Fibroblast of skin of back (primary cell): ENCODE measurements at places on chromosomes 6 and 20.

DNA sequence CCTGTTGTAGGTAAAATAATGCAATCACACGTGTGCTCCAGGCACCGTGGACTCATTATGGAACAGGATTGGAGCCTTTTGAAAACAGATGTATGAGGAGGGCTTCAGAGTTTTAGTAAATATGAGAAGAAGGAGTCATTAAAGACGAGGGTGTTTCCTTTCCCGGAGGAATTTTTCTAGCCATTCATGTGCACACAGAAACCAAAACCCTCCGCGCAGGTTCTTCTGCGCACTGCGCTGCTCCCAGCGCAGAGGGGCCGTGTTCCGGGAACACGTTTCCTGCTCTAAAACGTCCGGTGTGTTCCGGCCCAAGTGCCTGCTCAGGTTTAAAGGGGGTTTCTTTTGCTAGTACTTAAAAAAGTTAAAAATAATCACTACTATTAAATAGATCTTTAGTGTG lies 11.6 kb downstream of the GPR31 start:
- DNase-seq, result no peak

- DNase-seq, result no peak
Measured at GRCh38 chr6:33975661-33976436, 170.0 kb downstream of the GRM4 start.

GRCh38 chr6:111992851-111993250 lies 61.1 kb upstream of the CCN6 start:
- DNase-seq, result peak; percentile 65

GRCh38 chr20:9531581-9531980 lies 17.2 kb downstream of the LAMP5 start:
- peak; percentile 43 for DNase-seq

GRCh38 chr20:63015662-63016361 lies 9.0 kb upstream of the BHLHE23 start:
- no peak for DNase-seq

DNA sequence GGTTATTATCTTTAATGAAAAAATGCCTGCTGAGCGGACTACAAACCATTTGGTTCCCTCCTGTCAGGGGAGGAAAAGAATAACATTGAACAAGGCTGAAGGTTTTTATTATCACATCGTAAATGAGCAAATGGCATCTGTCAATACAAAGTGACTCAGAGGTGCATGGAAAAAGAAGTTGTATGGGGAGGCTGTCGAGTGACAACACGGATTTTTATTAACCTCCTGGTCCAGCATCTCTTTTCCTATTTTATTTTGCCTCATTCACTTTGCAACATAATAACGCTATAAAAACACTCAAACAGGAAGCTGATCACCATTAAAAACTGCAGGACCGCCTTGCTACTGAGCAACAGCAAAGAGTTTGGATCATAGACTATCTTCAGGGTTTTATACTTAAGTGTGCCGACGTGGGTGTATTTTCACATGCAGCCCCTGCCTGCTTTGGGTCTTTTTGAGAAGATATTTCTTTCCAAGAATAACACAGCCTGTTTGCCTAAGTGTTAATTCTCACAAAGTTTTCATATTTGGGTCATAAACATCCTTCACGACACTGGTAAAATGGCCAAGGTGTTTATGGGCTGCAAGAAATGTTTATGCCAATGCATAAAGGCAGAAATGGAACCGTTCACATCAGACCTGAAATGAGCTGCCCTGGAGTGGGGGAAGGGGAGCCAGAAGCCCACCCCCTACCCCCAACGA lies 132.1 kb upstream of the SALL4 start:
- no peak for DNase-seq

DNA sequence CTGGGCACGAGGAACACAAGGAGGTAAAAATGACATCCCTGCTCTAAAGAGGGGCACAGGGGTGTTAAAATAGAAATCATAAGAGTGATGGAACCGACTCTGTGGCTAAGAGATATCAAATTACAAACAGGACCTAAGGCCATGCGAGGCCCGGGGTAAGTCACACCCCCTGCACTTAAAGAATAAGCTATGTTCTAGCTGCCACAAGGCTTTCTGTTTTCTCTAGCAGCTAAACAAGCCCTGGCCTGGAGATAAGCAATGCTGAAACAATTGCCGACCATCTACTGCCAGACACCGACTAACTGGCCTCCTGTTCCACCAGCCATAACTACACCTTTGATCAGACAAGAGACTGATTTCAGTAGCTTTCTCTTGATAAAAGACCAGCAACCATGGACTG lies 32.4 kb downstream of the MDGA1 start:
- no peak for DNase-seq

GRCh38 chr6:89895276-89895874 lies 1.1 kb downstream of the GJA10 start:
- peak; percentile 68 for DNase-seq

DNA sequence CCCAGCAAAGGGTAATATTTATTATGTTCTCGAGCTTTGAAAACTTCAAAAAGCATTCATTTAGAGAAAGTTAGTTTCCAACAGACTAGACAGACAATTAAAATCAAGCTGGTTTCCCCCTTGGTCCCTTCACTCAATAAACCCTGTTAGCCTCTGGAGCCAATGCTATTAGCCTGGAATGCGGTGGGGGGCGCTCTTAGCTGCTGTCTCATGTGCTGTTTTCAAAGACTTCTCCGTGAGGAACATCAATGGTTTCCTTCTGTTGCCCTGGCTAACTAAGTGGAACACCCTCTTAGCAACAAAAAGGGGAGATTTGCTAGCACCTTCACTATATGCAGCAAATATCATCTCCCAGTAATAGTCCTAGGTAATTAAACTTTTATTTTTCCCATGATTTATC lies 86.4 kb downstream of the LY86 start:
- DNase-seq, result no peak

GRCh38 chr6:54037277-54037779 lies 73.9 kb upstream of the MLIP start:
- DNase-seq, result no peak

- DNase-seq, result no peak
Measured at GRCh38 chr6:42047213-42047590, 3.1 kb upstream of the TAF8 start.

GRCh38 chr20:25459916-25460535 lies 52.6 kb downstream of the GINS1 start:
- DNase-seq, result no peak

DNA sequence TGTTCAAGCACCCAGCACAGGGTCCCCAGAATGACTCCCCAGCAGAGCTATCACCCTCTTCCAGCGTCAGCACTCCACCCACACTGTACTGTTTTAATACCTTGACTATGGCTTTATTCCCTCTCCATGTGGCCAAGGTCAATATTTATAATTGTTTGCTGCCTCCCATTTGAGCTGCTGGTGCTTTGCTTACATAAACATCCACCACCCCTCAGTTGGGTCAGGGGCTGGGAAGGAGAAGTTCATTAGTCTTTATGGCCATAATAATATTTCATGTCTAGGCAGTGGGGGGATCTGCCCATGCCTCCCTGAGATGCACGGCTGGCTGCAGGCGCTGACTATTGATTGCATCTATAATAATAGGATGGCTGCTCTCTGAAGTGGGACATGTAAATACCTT lies 41.8 kb upstream of the SAYSD1 start:
- DNase-seq, result no peak

GRCh38 chr20:18774207-18774606 lies 39.4 kb upstream of the SCP2D1 start:
- DNase-seq, result no peak

DNA sequence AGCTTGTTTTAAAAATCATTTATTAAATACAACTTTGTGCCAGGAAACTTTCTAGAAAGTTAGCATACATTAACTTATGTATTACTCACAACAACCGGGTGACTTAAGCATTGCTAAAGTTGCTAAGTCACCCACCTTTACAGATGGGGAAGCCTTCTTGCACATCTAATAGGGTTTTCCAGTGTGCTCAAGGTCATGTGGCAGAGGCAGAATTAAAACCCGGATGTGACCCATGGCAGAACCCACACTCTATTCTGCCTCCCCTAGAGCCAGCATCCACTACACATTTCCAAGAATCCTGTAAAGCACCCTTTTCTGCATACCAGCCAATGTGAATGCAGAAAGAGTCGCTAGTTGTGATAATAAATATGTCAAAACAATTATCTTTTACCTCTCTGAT lies 13.4 kb downstream of the LINC00237 start:
- no peak for DNase-seq

GRCh38 chr20:58692579-58693225 lies at the start of gene NPEPL1:
Gene NPEPL1, plus strand, starts transcription at chr20:58692800. Its CDS starts 101 bp downstream, at chr20:58692901.
- peak; percentile 81 for DNase-seq

- DNase-seq, result no peak
Measured at GRCh38 chr6:23522792-23523547, 603.0 kb upstream of the NRSN1 start.

DNA sequence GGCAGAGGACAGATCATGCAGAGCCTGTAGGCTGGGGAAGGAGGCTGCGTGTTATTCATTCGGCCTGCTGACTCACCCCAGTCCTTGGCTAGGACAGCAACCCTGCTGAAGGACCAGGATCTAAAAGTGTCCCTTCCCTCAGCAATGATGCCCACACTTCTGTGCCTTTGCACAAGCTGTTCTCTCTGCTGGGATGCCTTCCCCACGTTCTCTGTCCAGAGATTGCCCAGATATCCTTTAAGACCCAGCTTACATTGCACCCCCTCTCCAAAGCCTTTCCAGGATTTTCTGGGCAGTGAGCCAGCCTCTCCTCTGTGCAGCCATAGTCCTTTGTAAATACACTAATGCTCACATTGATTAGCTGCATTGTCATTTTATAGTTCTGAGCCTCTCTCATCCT lies 99.3 kb upstream of the CHD6 start:
- peak; percentile 23 for DNase-seq

GRCh38 chr20:1880529-1881239 lies 14.5 kb upstream of the SIRPA start:
- no peak for DNase-seq

- no peak for DNase-seq
Measured at GRCh38 chr6:168397012-168397411, 44.0 kb upstream of the SMOC2 start.

DNA sequence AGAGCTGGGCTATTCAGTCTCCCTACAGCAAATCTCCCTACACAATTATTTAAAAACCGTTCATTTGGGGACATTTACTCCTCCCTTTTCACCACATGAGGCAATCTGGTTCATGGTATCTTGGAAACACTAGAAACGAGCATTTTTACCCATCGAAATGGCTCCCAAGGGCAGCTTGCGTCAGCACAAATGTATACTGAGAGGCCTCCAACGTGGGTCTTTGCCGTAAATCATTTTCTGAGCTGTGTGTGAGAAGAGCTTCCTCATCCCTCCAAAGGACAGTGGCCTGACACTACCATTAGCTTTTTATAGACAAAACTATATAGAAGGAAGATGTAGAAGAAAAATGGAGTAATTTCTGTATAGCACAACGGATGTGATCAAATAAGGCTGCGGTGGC lies 30.0 kb upstream of the PXDC1 start:
- no peak for DNase-seq

DNA sequence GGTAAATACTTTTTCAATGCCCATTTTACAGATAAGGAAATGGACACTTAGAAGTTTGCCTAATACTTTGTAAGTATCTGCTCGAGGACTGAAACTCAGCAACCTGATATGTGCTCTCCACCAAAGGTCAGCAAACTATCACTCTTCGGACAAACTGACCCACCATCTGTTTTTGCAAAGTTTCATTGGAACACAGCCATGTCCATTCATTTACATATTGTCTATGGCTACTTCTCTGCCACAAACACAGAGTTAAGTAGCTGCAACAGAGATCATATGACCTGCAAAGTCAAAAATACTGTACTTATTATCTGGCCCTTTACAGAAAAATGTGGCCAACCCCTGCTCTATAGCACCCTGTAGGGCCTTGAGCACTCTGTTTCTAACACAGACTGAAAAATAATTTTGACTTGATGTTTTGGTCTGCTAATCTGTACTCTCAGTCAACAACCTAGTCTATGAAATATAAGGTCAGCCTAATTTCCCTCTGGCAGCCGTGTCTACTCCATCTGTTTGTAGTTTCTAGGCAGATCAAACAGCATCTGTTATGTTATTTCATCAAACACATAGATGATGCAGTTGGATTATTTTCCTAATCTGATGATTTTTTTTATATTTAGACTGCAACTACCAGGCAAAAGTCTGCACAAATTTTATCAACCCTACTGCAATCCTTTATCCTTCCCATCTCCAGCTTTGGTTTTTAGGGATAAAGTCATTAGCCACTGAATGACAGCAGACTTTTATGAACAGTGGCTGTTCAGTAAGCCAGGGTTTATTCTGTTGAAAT lies 41.4 kb upstream of the BEND6 start:
- DNase-seq, result no peak

DNA sequence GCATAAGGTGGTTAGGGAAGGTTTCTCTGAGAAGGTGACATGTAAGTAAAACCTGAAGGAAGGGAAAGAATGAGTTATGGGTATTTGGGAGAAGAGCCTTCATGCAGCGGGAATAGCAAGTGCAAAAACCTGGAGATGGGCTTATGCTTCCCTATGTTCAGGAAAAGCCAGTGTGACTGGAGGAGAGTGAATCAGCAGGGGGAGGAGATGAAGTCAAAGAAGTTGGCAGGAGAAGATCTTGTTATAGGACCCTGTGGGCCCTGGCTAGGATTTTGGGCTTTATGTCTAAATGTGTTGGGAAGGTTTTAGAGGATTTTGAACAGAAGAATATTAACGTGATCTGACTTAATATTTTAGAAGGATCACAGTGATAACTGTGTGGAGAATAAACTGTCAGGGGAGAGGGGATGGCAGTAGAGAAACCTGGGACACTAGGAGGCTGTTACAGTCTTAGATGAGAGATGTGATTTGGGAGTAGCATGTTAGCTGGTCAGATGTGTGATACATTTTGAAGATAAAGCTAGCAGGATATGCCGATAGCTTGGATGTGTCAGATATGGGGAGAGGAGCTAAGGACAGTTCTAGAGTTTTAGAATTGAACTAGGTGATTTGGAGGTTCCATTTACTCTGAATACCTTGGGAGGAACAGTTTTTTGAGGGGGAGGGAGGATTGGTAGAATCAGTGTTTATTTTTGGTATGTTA lies 41.0 kb downstream of the PHF3 start:
- DNase-seq, result no peak

DNA sequence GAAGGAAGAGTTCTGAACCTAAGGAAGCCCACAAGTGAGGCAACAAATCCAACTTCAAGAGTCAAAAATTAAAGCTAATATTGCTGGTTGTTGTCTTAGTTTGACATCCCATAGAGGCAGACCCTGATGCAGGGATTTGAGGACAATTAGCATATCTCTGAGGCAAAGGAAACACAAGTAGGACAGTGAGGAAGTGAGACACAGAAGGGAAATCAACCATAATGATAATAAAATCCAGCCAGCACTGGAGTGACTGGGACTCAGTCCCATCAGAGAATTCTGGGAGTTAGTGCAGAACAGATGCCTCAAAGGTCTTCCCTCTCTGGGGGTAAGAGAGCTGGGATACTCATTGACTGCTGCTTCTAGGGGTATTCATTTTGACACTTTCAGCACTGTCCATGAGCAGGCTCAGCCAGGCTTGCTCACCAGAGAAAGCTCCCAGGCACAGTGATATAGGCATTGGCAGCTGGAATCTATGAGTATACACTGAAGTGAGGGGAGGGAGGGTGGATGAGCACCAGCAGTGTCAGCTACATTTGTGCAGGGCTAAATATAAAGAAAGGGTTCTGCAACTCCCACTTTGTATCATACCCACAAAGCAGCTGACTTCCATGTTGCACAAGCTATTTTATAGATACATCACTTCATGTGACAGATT lies 43.4 kb upstream of the SPTLC3 start:
- peak; percentile 2 for DNase-seq
